D341Med (cell line): ENCODE measurements at places on chromosomes 16 and 17.
A peak's percentile ranks its signal among the peaks of the same experiment; 100 is the strongest.

- no peak for DNase-seq
Measured at GRCh38 chr16:8137606-8138005, 452.7 kb downstream of the TMEM114 start.

- DNase-seq: no peak
Measured at GRCh38 chr16:77873066-77873465, 84.7 kb downstream of the VAT1L start.

- no peak for DNase-seq
Measured at GRCh38 chr17:61487161-61487988, 35.2 kb downstream of the TBX4 start.

GRCh38 chr17:8057691-8058114 lies 18.8 kb downstream of the ALOX15B start:
- DNase-seq: peak; percentile 68

DNA sequence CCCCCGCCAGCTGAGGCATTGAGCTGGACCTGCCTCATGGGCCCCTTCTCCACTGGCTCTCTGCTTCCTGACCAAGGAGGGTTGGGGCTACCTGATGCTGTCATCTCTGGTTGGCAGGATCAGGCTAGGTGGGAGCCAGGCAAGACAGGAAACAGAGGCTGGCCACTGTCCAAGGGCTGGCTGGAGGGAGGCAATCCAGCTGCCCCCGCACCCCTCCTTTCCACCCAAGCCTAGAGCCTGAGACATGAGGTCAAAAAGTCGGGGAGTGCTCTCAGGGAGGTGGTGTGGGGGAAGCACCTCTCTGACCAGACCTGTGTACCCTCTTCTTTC lies 14.5 kb downstream of the NGFR start:
- no peak for DNase-seq
